Stimulated activated CD8-positive, alpha-beta memory T cell treated with anti-CD3 and anti-CD28 coated beads, Interleukin-7, amount 100 ng/mL, for 1 hour (primary cell): ENCODE measurements at places on chromosomes 13 and 19.

DNA sequence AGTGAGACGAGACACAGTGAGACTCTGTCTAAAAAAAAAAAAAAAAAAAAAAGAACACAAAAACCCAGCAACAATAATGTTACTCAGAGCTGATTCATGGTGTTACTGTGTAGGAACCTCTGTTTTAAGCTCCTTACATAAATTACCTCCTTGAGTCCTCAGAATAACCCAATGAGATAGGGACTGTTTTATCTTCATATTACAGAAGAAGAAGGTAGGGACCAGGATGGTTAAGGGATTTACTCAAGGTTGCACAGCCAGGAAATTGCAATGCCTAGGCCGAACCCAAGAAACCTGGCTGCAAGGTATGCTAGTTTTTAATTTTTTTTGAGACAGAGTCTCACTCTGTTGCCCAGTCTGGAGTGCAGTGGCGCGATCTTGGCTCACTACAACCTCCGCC, 1.5 kb upstream of the DAND5 start:
- DNase-seq = no peak

GRCh38 chr13:41075034-41075433, 13.7 kb downstream of the WBP4 start:
- no peak for DNase-seq

GRCh38 chr19:30743011-30743410, 370.8 kb downstream of the ZNF536 start:
- no peak for DNase-seq

DNA sequence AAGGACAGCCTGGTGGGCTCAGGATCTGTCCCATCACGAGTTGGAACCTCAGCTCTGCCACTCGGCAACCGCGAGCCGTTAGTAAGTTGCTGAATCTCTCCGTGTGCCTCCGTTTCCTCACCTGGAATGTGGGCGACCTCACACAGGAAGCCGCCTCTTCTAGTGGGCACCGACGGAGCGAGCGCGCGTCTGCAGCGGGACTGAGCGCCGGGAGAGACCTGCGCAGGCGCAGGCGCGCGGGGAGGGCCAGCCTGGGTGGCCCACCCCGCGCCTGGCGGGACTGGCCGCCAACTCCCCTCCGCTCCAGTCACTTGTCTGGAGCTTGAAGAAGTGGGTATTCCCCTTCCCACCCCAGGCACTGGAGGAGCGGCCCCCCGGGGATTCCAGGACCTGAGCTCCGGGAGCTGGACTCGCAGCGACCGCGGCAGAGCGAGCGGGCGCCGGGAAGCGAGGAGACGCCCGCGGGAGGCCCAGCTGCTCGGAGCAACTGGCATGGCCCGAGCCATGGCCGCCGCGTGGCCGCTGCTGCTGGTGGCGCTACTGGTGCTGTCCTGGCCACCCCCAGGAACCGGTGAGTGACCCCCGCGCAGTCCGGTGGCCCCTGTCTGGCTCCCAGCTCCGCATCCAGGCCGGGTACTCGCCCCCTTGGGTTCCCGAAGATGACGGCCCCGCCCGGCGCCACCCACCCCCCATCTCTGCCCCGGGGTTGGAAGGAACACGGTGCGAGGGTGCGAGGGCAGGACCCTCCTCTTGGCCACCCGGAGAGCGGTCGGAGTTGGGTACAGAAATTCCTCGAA, at the start of gene PVR:
Gene PVR (plus strand): TSS at position 306 of the 797 bp plus-strand sequence. CDS start 187 bp downstream, at position 493.
- no peak for DNase-seq

DNA sequence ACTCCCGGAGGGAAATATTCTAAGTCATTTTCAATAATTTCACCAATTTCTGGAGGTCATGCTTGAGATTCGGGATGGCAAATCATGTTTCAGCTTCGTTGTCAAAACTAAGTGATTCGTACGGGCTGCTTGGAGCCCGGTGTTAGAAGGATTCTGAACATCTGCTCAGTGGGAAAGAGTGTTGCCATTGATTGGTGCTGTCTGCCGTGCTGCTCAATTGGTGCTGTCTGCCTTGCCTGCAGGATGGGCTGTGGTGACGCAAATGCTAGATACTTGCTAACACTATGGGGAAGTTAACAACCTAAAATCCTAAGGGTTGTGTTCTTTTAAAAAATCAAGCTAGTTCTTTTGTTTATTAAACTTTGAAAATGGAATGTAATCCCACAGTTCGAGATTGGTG, 17.3 kb upstream of the CACNG8 start:
- no peak for DNase-seq

- no peak for DNase-seq
Measured at GRCh38 chr13:43303033-43303729, 279.8 kb downstream of the DNAJC15 start.

GRCh38 chr13:113452942-113453901, at the start of gene ADPRHL1:
Gene ADPRHL1 (minus strand): TSS chr13:113453488. CDS start chr13:113453437, 51 bp downstream.
- DNase-seq = no peak

DNA sequence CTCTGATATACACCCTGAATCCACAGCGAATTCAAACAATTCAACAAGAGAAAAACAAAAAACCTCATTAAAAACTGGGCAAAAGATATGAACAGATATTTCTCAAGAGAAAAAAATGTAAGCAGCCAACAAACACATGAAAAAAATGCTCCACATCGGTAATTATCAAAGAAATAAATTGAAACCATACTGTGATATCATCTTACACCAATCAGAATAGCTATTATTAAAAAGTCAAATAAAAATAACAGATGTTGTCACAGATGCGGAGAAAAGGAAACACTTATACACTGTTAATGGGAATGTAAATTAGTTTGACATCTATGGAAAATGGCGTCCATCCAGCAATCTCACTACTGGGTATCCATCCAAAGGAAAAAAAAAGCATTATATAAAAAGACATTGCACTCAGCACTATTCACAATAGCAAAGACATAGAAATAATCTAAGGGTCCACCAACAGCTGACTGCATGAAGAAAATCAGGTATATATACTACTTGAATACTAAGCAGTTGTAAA, 1495.0 kb upstream of the PCDH20 start:
- DNase-seq = no peak

- no peak for DNase-seq
Measured at GRCh38 chr13:51397262-51397941, 55.4 kb downstream of the INTS6 start.

GRCh38 chr13:114107686-114108081, 24.7 kb downstream of the RASA3 start:
- DNase-seq = no peak

DNA sequence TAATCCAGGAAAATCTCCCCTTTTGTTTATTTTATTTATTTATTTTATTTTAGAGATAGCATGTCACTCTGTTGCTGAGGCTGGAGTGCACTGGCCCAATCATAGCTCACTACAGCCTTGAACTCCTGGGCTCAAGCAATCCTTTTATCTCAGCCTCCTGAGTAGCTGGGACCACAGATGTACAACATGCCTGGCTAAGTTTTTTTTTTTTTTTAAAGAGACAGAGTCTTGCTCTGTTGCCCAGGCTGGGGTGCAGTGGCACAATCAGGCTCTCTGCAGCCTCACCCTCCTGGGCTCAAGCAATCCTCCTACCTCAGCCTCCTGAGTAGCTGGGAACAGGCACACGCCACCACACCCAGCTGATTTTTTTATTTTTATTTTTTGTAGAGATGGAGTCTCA, 6.3 kb upstream of the PDCD2L start:
- DNase-seq = no peak

DNA sequence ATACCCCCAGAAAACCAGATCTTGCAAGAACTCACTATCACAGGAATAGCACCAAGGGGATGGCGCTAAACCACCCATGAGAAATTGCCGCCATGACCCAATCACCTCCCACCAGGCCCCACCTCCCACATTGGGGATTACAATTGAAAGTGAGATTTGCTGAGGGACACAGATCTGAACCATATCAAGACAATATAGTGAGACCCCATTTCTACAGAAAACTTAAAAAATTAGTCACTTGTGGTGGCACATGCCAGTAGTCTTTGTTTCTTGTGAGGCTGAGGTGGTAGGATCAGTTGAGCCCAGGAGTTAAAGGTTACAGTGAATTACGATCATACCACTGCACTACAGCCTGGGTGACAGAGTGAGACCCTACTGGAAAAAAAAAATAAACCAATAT, 9.7 kb downstream of the DNAJC15 start:
- no peak for DNase-seq

GRCh38 chr13:108156749-108157148, 58.6 kb downstream of the LIG4 start:
- no peak for DNase-seq

GRCh38 chr13:89790696-89791095, 1556.8 kb upstream of the MIR17HG start:
- no peak for DNase-seq

GRCh38 chr13:102935896-102936321, 90.1 kb downstream of the ERCC5 start:
- no peak for DNase-seq

- DNase-seq = no peak
Measured at GRCh38 chr13:67156723-67157060, 73.4 kb downstream of the PCDH9 start.

DNA sequence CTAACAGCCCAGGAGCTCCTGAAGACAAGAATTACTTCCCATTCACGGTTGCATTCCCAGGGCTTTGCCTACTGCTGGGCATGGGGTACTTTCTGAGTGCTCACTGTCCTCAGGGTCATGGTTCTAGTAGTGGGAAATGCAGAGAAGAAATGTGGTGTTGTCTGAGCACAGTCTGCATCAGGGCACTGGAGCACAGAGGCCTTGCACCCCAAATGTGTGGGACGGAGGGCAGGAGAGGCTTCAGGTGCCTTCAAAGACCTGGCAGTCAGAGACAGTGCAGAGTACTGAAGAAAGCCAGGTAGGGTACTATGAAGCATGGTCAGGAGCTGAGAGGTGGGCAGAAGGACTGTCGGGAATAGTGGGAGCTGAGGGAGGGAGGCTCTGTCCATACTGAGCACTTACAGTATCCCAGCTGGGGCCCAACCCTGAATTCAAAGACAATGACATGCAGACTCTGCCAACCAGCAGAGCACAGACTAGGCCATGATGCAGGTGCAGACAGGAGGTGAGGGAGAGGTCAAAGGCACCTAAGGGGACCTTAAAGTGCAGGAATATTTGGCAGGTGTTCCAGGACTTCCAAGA, 144.4 kb downstream of the USP12 start:
- no peak for DNase-seq

DNA sequence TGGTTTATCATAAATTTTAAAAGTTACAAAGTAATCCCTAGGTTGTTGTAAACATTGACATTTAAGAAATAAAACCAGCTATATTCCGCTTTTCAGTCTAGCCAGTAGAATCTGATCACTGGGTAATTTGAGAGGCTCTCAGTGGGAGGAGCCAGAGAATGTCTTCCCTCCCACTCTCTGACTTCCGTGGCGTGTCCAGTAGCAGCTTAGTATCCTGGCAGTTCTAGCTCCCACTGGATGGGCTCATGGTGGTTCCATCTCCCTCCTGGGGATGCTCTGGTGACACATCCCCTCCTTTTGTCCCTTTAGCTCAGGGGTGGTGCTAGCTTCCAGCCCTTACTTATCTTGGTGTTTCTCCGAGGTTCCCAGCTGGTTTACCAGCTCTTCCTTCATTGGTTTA, 34.5 kb downstream of the MTUS2 start:
- DNase-seq = no peak

- no peak for DNase-seq
Measured at GRCh38 chr19:14649020-14649419, 25.6 kb downstream of the ADGRE3 start.

- DNase-seq = no peak
Measured at GRCh38 chr13:25217023-25217885, 45.2 kb upstream of the AMER2 start.

- DNase-seq = no peak
Measured at GRCh38 chr13:100403675-100404074, 184.9 kb downstream of the GGACT start.

- no peak for DNase-seq
Measured at GRCh38 chr19:46209472-46209871, 20.1 kb upstream of the IGFL1 start.
